ENCODE measurements at places on chromosomes 11 and 22.

GRCh38 chr11:104323841-104324240 lies 159.9 kb upstream of the PDGFD start:
- DNase-seq, result no peak

- no peak for DNase-seq
Observed at GRCh38 chr11:131642756-131643531, 272.5 kb downstream of the NTM start.

DNA sequence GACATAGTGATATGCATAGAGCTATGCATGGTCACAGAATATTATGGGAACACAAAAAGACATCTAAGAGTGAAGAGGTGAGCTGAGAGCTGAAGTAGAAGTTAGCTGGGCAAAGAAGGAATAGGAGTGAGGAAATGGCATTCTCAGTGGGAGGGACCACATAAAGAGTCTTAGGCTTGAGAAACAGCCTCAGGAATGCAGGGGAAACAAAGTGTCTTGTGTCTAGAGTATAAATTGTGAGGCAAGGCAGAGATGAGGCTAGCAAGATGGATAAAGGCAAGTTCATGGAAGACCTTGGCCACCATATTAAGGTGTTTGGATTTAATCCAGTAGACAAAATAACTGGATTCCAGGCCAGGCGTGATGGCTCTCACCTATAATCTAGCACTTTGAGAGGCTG lies 40.6 kb upstream of the CRTAM start:
- no peak for DNase-seq

- DNase-seq, result no peak
Observed at GRCh38 chr11:14969901-14970323, 2.2 kb downstream of the CALCA start.

DNA sequence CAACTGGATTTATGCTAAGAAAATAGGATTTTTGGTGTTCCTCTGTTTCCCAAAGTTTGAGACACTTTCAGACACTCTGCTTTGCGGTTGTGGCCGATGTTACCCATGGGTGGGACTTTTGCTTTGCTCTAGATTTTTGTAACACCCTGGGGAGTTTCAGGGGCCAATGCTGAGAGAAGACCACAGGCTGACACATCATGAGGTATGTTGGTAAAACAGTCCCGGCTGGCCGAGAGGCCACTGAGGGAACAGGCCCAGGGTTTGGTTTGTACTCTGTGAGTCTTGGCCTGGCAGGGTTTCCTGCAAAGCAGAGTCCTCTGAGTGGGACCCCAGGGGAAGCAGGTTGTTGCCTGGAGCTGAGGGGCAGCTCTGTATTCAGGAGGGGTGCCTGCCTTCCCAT lies 78.5 kb upstream of the PITPNB start:
- DNase-seq, result no peak

DNA sequence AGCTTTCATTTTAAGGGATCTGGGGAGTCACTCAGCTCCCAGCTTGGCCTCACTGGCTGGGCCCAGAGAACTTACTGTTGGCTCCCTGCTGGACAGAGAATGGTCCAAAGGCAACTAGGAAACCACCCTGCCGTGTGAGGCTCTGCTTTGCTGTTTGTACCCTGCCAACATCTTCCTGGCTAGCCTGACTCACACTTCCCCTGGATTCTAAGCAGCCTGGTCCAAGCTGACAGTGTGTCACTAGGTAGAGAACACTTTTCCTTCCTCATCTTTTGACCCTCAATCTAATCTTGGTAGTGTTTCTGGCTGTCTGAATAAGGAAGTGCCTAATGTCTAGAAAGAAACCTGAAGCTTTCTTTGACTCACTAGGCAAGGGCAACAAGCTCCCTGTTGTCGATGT lies 76.7 kb downstream of the FAR1 start:
- no peak for DNase-seq

GRCh38 chr11:86746514-86746913 lies 53.8 kb upstream of the PRSS23 start:
- no peak for DNase-seq
